ENCODE measurements at places on chromosomes 7 and 10. TPM values are rescaled to one million over a fixed set of nuclear protein-coding genes. Genes with fewer than 3 reads are reported as not detected.

The GPER1 gene
- 1.6 TPM for total RNA-seq

The AFAP1L2 gene
- total RNA-seq: 6.3 TPM

The PTPRN2 gene
- total RNA-seq: 123 TPM

The SYNPO2L gene
- not detected for total RNA-seq

The AKR1B15 gene
- total RNA-seq: not detected

The DYDC2 gene
- 2.8 TPM for total RNA-seq

The PKD2L1 gene
- total RNA-seq: not detected

The SORCS1 gene
- total RNA-seq: 64.2 TPM

The PDE1C gene
- 39.1 TPM for total RNA-seq

The SLC13A4 gene
- total RNA-seq: 0.63 TPM

The MAGI2 gene
- total RNA-seq: 297 TPM

The C10orf53 gene
- not detected for total RNA-seq

The IDI2 gene
- not detected for total RNA-seq

The MCMBP gene
- 59.5 TPM for total RNA-seq

The CNPY1 gene
- total RNA-seq: not detected

The ADARB2 gene
- 8.8 TPM for total RNA-seq

The TCERG1L gene
- 1.3 TPM for total RNA-seq

The NOS3 gene
- 1.3 TPM for total RNA-seq

The GPNMB gene
- total RNA-seq: 2.2 TPM

The TMEM196 gene
- 12.8 TPM for total RNA-seq

The SLC35G1 gene
- total RNA-seq: 11.6 TPM

The OR2A12 gene
- not detected for total RNA-seq

The PLCE1 gene
- total RNA-seq: 18.2 TPM

The TUBAL3 gene
- total RNA-seq: not detected

The STEAP1 gene
- not detected for total RNA-seq

The RADIL gene
- 6.3 TPM for total RNA-seq

The ACTR3C gene
- 12.2 TPM for total RNA-seq

The UTF1 gene
- total RNA-seq: not detected
